SK-N-SH (cell line): ENCODE measurements at places on chromosomes 16 and 17. TPM values are rescaled to one million over a fixed set of nuclear protein-coding genes. Genes with fewer than 3 reads are reported as not detected.

DNA sequence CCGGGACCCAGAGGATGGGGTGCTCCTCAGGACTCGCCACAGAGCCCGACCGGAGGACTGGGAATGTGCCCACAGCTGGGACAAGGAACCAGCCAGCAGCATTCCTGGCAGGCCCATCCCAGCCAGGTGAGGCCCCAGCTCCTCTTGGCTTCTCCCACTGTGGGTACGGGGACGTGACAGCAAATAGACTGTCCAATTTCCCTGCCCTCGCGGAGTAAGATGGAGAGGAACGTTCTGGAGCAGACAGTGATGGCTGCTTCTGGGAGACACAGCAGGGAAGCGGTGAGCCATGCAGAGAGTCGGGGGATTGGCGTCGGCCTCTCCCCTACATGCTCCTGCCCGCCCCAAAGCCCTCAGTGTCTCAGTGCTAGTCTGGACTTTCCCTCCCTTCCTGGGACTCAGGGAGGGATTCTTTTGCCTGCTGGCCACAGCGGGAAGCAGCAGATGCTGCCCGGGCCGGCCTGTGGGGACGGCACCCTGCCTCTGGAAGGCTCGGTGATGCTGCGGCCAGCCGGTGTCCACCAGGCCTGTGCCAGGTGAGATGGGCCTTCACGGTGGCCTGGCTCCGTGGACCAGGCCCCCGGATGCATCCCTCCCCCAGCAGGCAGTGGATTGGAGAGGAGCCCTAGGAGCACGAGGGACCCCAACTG, 89.1 kb downstream of the SEC14L1 start:
- H3K4me1 ChIP-seq, result peaks cover 6% of the 10 kb centered on the region; the same call in 1 of the 2 replicates
- no peak for DNase-seq
- no peak overlapping the region for H3K27ac ChIP-seq
- H3K27me3 ChIP-seq, result no peaks in the 10 kb centered on the region

GRCh38 chr17:37160944-37161343, 212.2 kb downstream of the AATF start:
- no peak overlapping the region for H3K27ac ChIP-seq
- no peak overlapping the region for H3K4me3 ChIP-seq
- no peaks in the 10 kb centered on the region for H3K27me3 ChIP-seq
- H3K36me3 ChIP-seq, result peaks cover 3% of the 10 kb centered on the region
- no peak for DNase-seq

DNA sequence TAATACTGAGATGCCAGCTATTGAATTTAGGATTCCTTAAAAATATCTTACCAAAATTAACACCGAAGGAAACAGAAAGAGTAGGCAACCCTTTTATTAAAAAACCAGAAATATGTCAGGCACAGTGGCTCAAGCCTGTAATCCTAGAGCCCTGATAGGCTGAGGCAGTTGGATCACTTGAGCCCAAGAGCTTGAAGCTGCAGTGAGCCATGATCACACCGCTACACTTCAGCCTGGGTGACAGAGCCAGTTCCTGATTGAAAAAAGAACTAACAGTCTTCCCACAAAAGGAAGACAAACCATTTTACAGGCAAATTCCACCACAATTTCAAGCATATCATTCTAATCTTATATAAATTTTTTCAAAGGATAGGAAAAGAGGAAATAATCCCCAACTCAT, 15.6 kb downstream of the SLFN12 start:
- H3K4me1 ChIP-seq, result no peaks in the 10 kb centered on the region
- H3K27ac ChIP-seq, result no peak overlapping the region
- peaks cover 67% of the 10 kb centered on the region for H3K36me3 ChIP-seq
- H3K4me3 ChIP-seq, result no peak overlapping the region
- H3K27me3 ChIP-seq, result no peaks in the 10 kb centered on the region
- no peak for DNase-seq

GRCh38 chr16:56246051-56246817, 54.9 kb downstream of the GNAO1 start:
- H3K27me3 ChIP-seq, result no peaks in the 10 kb centered on the region
- H3K4me3 ChIP-seq, result no peak overlapping the region
- peaks cover 34% of the 10 kb centered on the region; the same call in 1 of the 2 replicates for H3K4me1 ChIP-seq
- peak; percentile 56 for DNase-seq
- H3K36me3 ChIP-seq, result no peaks in the 10 kb centered on the region
- peak overlapping the region; percentile 92 for H3K27ac ChIP-seq

- no peaks in the 10 kb centered on the region for H3K27me3 ChIP-seq
- H3K27ac ChIP-seq, result no peak overlapping the region
- peaks cover 23% of the 10 kb centered on the region; the same call in 1 of the 2 replicates for H3K4me1 ChIP-seq
- H3K4me3 ChIP-seq, result no peak overlapping the region
Observed at GRCh38 chr16:17307504-17307903, 163.3 kb downstream of the XYLT1 start.

GRCh38 chr17:73799781-73800627, 155.8 kb upstream of the SDK2 start:
- no peaks in the 10 kb centered on the region for H3K27me3 ChIP-seq
- H3K4me3 ChIP-seq, result no peak overlapping the region
- DNase-seq, result no peak
- H3K4me1 ChIP-seq, result no peaks in the 10 kb centered on the region
- H3K27ac ChIP-seq, result no peak overlapping the region
- H3K36me3 ChIP-seq, result no peaks in the 10 kb centered on the region

DNA sequence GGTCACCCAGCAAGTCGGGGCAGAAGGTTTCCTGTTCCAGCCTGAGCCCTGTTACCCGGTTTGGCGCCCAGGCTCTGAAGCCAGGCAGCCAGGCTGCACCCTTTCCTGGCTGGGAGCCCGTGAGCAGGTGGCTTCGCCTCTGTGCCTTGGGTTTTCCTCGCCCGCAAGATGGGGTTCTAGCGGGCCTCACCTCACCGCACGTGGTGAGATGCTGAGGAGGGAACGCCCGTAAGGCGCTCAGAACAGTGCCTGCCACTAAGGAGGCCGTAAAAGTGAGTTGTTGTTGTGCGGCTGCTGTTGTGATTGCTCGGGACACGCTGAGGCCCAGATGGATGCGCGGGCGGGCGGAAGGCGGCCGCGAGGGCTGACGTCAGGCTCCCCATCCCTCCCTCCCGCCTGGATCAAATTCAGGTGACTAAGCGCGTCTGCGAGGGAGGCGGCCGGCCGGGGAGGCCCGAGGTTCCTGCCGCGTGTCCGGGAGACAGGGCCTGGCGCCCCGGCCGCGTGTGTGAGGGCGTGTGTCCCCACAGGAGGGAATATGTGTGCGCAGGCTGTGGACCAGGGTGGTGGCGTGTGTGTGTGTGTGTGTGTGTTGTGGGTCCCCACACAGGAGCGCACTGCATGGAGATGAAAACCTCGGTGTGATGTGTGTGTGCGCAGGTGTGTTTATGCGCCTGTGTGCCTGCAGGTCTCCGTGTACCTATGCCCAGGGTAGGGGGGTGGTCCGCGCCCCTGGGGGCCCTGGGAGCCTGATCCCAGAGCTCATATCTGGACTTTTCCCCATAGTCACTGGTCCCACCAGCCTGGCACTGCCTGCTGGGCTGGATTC, 4.3 kb downstream of the CAMKK1 start:
- no peaks in the 10 kb centered on the region for H3K27me3 ChIP-seq
- no peak for DNase-seq
- H3K27ac ChIP-seq, result peak overlapping the region; percentile 93; the same call in 1 of the 2 replicates

GRCh38 chr17:75832164-75832651, 12.0 kb downstream of the UNC13D start:
- no peaks in the 10 kb centered on the region for H3K27me3 ChIP-seq
- DNase-seq, result no peak
- H3K36me3 ChIP-seq, result no peaks in the 10 kb centered on the region

DNA sequence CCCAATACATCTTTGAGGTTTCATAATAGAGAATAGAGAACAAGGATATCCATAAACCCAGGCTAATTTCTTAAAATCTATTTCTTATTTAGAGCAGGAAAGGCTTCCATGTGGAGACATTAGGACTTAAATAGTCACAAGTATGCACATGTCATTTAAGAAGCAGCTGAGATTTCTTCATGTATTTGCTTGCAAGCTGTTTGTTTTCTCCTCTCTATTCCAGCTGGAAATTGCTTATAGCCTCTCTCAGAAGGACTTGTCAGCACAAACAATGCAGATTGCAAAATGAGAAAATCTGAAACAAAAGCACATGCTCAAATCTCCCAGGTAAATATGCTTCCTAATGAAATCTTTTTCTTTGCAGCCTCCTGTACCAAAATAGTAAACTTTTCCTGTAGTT, 1473.1 kb downstream of the CDH8 start:
- H3K27ac ChIP-seq, result no peak overlapping the region
- no peaks in the 10 kb centered on the region for H3K27me3 ChIP-seq
- H3K4me3 ChIP-seq, result no peak overlapping the region
- no peak for DNase-seq

- H3K4me3 ChIP-seq, result no peak overlapping the region
- no peaks in the 10 kb centered on the region for H3K36me3 ChIP-seq
- H3K4me1 ChIP-seq, result no peaks in the 10 kb centered on the region
- no peak for DNase-seq
Observed at GRCh38 chr16:17744921-17745572, 274.3 kb upstream of the XYLT1 start.

Gene TNFRSF17
- 0.08 TPM in 1 of 2 replicates, not detected in the other for polyA plus RNA-seq

Gene C1QTNF1
- 11.6 and 14.3 TPM in 2 replicates for polyA plus RNA-seq

Gene KRTAP4-4
- not detected in 2 replicates for polyA plus RNA-seq

Gene CNTNAP4
- not detected in 2 replicates for polyA plus RNA-seq
